ENCODE measurements at places on chromosomes 5 and 9.

DNA sequence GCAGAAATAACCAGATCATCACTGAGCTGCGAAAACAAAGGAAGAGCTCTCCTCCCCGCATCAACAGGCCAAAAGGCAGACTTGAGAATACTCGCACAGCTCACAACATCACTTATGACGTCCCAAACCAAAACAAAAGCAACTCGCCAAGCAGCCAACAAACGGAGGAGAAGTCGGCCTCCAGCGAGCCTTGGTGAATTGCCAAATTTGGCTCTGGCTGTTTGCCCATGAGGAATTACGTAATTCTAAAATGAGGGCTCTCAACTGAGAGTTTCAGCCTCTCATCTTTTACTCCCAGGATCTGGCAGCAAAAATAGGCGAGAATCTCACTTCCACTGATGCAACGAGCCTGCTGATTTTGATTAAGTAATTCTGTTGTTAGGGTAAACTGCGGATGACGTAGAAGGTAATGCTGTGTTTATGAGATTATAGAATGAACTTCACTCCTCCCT, 51.7 kb upstream of the SEMA6A start:
- DNase-seq, result no peak

- no peak for DNase-seq
These were observed 18.0 kb upstream of the CAPSL start for GRCh38 chr5:35956429-35956828.

- DNase-seq, result no peak
These were observed 249.7 kb downstream of the ARHGAP26 start for GRCh38 chr5:143019614-143020515.

DNA sequence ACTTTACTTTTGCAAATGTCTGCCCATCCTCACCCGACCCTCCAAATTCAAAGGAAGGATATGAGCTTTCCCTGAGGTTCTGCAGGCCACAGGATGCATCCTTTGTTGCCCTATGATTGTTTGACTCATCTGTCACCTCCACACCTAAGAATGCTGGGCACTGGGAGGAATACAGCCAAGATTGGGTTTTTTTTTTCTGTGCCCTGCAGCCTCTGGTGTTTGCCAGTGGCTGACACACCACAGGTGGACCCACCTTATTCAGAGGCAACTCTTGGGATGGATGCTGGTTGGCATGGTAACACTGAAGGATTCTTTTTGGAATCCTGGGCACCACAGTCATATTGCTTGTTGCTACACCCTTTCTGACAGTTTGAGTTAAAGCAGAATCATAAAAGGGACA, 29.7 kb downstream of the C9orf152 start:
- DNase-seq, result no peak

DNA sequence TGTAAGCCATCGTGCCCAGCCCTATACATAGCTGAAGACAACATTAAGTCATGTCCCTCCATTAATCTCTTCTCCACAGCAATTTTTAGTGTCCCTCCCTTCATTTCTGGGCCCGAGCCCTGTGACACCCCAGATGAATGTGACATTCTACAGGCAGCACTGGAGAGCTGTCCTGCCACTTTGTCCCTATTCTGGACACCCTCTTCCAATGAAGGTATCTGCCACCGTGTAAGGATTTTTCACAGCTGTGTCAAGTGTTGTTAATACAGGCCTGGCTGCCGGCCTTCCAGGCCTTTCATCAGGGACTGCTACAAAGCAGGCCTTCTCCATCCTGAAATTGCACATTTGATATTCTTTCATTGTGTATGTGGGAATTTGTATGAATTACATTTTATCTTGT, 62.0 kb upstream of the SLC28A3 start:
- DNase-seq, result no peak

DNA sequence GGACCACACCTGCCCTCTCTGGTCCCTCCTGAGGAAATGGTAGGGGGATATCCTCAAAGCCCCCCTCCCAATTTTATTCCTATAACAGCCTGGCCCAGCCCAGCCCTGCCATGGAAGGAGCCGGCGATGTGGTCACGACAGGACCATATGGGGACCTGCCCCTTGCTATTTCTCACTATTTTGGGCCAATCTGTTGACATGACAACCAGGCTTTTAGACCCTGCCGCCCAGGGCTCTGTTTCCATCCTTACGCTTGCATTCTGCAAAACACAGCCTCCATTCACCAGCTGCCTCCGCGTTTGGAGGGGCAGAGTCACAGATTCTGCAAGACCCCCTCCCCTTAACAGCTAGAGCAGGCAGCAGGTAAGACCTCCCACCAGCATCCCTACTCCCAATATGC, 112.2 kb downstream of the GABBR2 start:
- DNase-seq, result no peak

DNA sequence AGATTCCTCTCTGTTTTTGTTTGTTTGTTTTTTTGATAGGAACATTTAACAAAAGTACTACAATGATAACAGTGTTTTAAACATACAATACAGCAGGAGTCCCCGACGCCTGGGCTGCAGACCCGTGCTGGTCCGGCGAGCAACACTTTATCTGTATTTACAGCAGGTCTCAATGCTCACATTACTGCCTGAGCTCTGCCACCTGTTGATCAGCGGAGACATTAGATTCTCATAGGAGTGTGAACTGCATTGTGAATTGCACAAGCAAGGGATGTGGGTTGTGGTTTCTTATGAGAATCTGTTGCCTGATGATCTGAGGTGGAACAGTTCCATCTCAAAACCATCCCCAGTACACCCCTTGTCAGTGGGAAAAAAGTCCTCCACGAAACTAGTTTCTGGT, 1068.5 kb upstream of the CDH10 start:
- no peak for DNase-seq

GRCh38 chr5:26121338-26121737, 917.0 kb downstream of the CDH9 start:
- DNase-seq, result no peak

DNA sequence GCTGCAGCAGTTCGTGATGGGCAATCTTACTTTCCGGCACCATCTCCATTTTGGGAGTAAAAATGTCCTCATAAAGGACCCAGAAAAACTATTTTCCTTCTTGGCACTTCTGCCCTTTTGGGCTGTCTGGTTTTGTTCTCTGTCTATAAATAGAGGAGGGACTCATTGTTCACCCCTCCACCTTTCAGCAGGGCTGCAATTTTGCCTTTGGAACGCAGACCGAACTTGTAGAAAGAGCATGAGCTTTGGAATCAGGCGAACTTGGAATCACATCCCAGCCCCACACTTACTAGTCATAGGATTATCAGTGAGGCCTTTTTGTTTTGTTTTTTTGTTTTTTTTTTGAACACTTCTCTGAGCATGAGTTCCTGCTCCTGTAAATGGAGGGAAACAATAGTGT, 178.1 kb upstream of the IL12B start:
- no peak for DNase-seq

DNA sequence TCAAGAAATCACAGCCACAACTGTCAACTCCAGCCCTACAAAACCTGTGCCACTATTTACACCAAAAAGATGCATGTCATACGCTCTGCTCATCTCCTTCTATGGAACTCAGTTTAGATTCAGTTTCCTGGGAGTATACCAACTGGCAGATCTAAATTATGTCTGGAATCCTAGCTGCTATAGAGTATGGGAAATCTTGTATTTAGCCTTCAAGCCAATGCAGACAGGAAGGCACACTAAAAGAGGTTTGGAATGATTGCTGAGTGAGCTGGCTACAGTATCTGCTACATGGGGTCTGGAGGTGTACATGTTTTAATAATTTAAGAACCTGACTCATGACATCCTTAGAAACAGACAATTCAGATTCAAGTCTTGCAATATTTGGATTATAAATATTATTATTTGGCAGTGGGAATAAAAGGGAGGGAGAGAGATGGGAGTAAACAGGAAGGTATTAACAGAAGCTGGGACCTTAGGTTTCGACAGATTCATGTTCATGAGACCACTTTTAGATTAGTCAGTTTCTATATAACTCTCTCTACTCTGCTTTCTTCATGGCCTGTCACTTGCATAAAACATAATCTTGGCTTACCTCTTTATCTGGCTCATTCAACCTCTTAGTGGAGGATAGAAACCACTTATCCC, 178.8 kb upstream of the HAPLN1 start:
- no peak for DNase-seq

- DNase-seq, result no peak
These were observed 117.8 kb downstream of the CCDC192 start for GRCh38 chr5:127820910-127821553.

DNA sequence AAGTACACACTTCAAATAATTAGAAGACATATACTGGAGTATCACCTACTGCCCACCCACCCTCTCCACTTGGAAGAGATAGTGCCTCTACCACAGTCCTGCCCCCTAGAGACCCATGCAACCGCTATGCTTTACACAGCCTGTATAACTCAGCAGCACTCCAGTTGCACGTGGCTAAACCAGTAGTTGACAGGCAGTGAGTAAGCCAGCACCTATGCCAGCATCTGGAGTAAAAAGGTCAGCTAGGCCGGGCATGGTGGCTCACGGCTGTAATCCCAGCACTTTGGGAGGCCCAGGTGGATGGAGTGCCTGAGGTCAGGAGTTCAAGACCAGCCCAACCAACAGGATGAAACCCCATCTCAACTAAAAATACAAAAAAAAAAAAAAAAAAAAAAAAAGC, 356.4 kb downstream of the NR2F1-AS1 start:
- DNase-seq, result no peak
